Forelimb muscle (tissue), 1 donor: ENCODE measurements at places on chromosomes 4 and X. TPM values are rescaled to one million over a fixed set of nuclear protein-coding genes. Genes with fewer than 3 reads are reported as not detected.

The CXCL5 gene
- not detected for polyA plus RNA-seq

The ARX gene
- 5.7 TPM for polyA plus RNA-seq

The TMSB15C gene
- 4.5 TPM for polyA plus RNA-seq

The C4orf50 gene
- polyA plus RNA-seq: 0.01 TPM

The ANK2 gene
- 268 TPM for polyA plus RNA-seq

The PNMA6F gene
- not detected for polyA plus RNA-seq

The TLR2 gene
- polyA plus RNA-seq: 2.2 TPM

The POU4F2 gene
- polyA plus RNA-seq: not detected

The SERPINA7 gene
- not detected for polyA plus RNA-seq

The GPRASP1 gene
- 10.4 TPM for polyA plus RNA-seq

The PLCXD1 gene
- 16.8 TPM for polyA plus RNA-seq

The PCSK1N gene
- not detected for polyA plus RNA-seq

The SLC6A14 gene
- polyA plus RNA-seq: not detected

The RAB9A gene
- 18.8 TPM for polyA plus RNA-seq

The NEXMIF gene
- polyA plus RNA-seq: 0.33 TPM

The PRSS12 gene
- polyA plus RNA-seq: 8.9 TPM

The CORIN gene
- polyA plus RNA-seq: 1.4 TPM

The GRIA3 gene
- 2.0 TPM for polyA plus RNA-seq

The BBS12 gene
- polyA plus RNA-seq: 3.1 TPM

The SLC4A4 gene
- 10.4 TPM for polyA plus RNA-seq

The PRDX4 gene
- 70.8 TPM for polyA plus RNA-seq

The ANXA3 gene
- polyA plus RNA-seq: 4.1 TPM

The RAB33A gene
- 0.43 TPM for polyA plus RNA-seq

The CAPN6 gene
- 557 TPM for polyA plus RNA-seq

The RBM46 gene
- polyA plus RNA-seq: not detected

The TRPC3 gene
- 0.62 TPM for polyA plus RNA-seq

The ZNF595 gene
- polyA plus RNA-seq: 8.6 TPM

The SLC16A2 gene
- polyA plus RNA-seq: 47.2 TPM

The AKAP14 gene
- polyA plus RNA-seq: not detected

The IDS gene
- 27.2 TPM for polyA plus RNA-seq

The GLOD5 gene
- polyA plus RNA-seq: not detected

The MAMLD1 gene
- 16.0 TPM for polyA plus RNA-seq

The SLC26A1 gene
- polyA plus RNA-seq: 5.2 TPM

The CT55 gene
- polyA plus RNA-seq: 0.42 TPM

The BEX5 gene
- not detected for polyA plus RNA-seq

The COL4A6 gene
- polyA plus RNA-seq: 1.7 TPM

The ENOPH1 gene
- 25.6 TPM for polyA plus RNA-seq

The XPNPEP2 gene
- polyA plus RNA-seq: 3.6 TPM

The BST1 gene
- 3.9 TPM for polyA plus RNA-seq

The GYG2 gene
- polyA plus RNA-seq: 2.9 TPM

The STOX2 gene
- 5.4 TPM for polyA plus RNA-seq

The FAM53A gene
- polyA plus RNA-seq: 2.0 TPM

The MID1 gene
- polyA plus RNA-seq: 22.2 TPM

The ZFYVE28 gene
- polyA plus RNA-seq: 1.7 TPM

The GAGE1 gene
- not detected for polyA plus RNA-seq

The HSFX4 gene
- 0.61 TPM for polyA plus RNA-seq
